Activated CD4-positive, alpha-beta T cell treated with anti-CD3 and anti-CD28 coated beads, Interleukin-2, Interleukin-4, amounts not matched to agents 100 ng/mL and 50 ng/mL, durations not matched to agents 16 hours and 8 hours (primary cell): ENCODE measurements at places on chromosomes 7 and 10.

GRCh38 chr10:99123851-99124250, 111.8 kb downstream of the HPSE2 start:
- DNase-seq, result no peak

GRCh38 chr10:132229834-132230556, 43.2 kb downstream of the DPYSL4 start:
- peak; percentile 48 for DNase-seq

DNA sequence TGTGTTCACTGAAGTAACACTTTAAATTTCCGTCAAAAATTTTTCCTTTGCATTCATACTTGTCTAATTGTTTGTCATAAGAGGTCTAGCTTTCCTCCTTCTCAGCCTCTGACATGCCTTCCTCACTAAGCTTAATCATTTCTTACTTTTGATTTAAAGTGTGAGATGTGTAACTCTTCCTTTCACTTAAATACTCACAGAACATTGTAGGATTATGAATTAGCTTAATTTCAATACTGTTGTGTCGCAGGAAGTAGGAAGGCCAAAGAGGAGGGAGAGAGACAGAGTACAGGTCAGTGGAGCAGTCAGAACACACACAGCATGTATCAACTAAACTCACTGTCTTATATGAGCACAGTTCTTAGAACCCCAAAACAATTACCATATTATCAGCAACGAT, 99.0 kb downstream of the SRPK2 start:
- DNase-seq, result peak; percentile 58

GRCh38 chr10:98433881-98434732, 12.6 kb downstream of the HPS1 start:
- DNase-seq, result no peak

DNA sequence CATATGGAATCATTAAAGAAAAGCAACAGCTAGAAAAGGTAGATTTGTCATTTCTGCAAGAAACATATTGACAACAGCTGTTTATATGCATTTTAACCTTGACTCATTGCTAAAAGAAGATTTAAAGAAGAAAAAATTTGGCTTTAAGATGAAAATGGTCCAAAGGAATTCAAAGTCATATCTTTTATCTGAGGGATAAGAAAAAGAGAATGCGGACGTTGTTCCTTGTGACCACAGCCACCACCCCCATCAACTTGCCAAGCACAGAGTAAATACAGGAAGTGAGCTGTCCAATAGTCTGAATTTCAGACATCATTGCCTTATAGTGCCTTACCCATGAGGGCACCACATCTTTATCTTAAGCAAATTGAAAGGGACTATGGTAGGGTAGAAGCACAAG, 7.3 kb upstream of the CRPPA start:
- no peak for DNase-seq

- DNase-seq, result no peak
Measured at GRCh38 chr10:74058071-74058470, 60.2 kb downstream of the VCL start.

- no peak for DNase-seq
Measured at GRCh38 chr7:116465125-116465524, 34.4 kb upstream of the CAV2 start.

DNA sequence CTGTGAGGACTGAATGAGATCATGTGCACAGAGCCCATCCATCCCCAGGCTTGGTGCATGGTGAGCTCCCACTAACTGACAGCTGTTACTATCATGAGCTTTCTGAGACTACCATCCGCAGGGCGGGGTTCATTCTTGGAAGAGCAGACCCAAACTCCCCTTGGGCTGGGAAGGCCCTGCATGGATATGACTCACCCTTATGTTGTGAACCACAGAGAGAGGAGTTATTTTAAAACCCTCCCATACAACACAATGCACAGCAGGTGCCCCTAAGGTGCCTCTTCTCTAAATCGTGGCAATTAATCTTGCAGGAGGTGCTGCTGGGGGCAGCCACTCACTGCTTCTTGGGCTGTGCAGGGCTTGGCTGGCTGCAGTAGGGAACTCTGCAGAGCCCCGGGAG, 219.1 kb downstream of the GFRA1 start:
- no peak for DNase-seq

GRCh38 chr7:135169141-135169963, 1.2 kb downstream of the CYREN start:
- DNase-seq, result peak; percentile 80

- DNase-seq, result no peak
Measured at GRCh38 chr10:44684661-44685060, 226.5 kb upstream of the TMEM72 start.

- DNase-seq, result no peak
Measured at GRCh38 chr7:119408596-119408995, 864.4 kb upstream of the KCND2 start.

DNA sequence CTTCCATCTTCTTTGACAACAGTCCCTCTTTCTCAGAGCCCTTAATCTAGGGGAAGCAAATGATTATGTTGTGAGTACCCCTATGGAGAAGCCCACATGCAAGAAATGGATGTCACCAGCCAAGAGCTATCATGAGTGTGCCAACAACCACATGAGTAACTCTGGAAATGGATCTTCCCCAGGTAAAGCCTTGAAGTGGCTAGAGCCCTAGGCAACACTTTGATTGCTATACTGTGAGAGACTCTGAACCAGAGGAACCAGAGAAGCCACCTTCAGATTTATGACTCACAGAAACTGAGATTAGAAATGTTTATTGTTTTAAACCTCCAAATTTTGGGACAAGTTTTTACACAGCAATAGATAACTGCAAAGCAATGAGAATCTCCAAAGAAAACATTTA, 60.9 kb upstream of the COL1A2 start:
- no peak for DNase-seq

- no peak for DNase-seq
Measured at GRCh38 chr7:100540073-100540723, 1.2 kb downstream of the AGFG2 start.
